Vagina (tissue), 2 donors: ENCODE measurements at places on chromosomes 4 and X. TPM values are rescaled to one million over a fixed set of nuclear protein-coding genes. Genes with fewer than 3 reads are reported as not detected.

TRIM60 gene
- not detected for total RNA-seq

SLC6A14 gene
- 10.1 TPM for total RNA-seq

AFF2 gene
- total RNA-seq, result 0.74 TPM

GPR34 gene
- 3.2 TPM for total RNA-seq

DNA sequence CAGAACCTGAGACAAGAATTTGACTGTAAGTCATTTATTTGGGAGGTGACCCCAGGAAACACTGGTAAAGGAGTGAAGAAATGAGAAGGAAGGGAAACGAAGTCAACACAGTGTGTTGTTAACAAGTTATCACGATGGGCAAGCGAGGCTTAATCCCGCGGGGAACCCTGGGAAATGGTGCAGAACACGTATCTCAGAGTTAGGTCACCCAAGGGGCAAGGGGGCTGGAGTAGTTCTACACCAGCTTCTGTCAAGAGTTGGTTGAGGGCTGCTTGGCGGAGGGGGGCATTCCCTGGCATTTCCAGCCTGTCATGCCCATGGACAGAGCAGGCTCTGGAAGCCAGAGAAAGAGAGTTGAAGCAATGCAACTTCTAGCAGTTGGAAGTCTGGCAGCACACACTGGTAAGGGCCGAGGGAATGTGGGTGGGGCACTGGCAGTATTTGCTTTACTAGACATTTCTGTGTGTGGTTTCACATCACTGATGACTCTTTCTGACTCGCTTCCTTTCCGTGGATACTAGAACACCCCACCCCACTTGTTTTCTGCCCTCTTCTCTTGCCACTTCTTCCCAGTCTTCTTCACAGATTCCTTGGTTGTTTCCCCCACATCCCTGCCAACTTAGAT lies 52.2 kb upstream of the ADGRG2 start:
- DNase-seq, result no peak
- H3K4me1 ChIP-seq, result no peaks in the 10 kb centered on the region
- no peak overlapping the region for H3K27ac ChIP-seq
- H3K27me3 ChIP-seq, result no peaks in the 10 kb centered on the region

DNA sequence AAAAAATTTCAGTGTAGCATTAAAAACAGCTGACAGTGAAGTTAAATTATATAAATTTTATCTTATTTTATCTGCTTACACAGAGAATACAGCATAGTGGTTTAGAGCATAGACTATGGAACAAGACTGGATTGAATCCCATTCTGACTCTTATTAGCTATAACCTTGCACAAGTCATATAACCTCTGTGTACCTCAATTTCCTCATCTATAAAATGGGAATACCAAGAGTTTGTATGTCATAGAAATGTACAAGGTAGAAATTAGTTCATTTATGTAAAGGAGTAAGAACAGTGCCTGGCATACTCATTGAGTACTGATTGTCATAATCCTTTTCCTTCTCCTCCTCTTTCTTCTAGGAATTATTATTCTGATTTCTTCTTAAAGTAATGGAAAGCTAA lies 25.7 kb downstream of the FAM13A start:
- no peaks in the 10 kb centered on the region for H3K27me3 ChIP-seq
- no peaks in the 10 kb centered on the region for H3K4me1 ChIP-seq
- no peaks in the 10 kb centered on the region for H3K36me3 ChIP-seq

DNA sequence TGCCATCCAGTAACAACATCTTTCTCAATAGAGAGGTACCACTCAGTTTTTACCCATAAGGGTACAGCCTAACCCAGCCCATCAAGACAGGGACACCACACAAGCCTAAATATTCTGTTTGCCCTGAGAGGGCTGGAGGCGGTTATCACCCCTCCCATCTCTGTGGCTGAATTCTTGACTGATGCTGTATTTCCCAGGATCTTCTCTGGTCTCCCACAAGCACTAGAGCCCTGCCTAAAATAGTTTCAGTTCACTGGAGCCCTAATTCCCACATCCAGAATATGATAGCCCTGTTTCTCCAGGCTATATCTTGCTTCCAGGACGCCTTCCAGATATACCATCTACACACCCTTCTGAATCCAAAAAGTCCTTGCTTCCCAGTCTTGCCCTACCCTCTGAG lies 91.6 kb upstream of the NMU start:
- no peaks in the 10 kb centered on the region for H3K27me3 ChIP-seq
- no peak overlapping the region for H3K27ac ChIP-seq
- DNase-seq, result no peak
- H3K4me1 ChIP-seq, result no peaks in the 10 kb centered on the region
- no peaks in the 10 kb centered on the region for H3K36me3 ChIP-seq
- no peak overlapping the region for H3K4me3 ChIP-seq

- no peaks in the 10 kb centered on the region for H3K36me3 ChIP-seq
- H3K27ac ChIP-seq, result no peak overlapping the region
- DNase-seq, result no peak
Observed at GRCh38 chr4:151624626-151625565, 135.9 kb downstream of the GATB start.

DNA sequence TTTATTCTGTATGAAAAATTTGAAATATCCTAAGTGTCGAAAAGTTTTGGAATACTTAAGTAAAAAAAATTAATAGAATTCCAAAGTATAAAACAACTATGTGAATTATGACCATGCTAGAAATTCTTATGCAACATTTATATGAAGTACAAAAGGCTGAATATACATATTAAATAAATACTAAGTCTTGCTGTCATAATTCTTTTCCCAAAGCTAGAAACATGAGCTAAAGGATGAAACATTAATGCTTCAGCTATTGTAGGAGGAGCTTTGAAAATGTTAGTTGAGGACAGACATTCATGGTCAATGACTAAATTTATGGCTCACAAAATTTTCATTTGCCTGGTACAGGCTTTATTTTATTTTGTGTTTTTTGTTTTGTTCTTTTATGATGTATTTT lies 207.3 kb downstream of the GABRB1 start:
- DNase-seq, result no peak
- H3K27ac ChIP-seq, result no peak overlapping the region
- H3K4me1 ChIP-seq, result no peaks in the 10 kb centered on the region
- H3K4me3 ChIP-seq, result no peak overlapping the region

- H3K27ac ChIP-seq, result no peak overlapping the region
- H3K36me3 ChIP-seq, result no peaks in the 10 kb centered on the region
- H3K4me3 ChIP-seq, result no peak overlapping the region
- no peaks in the 10 kb centered on the region for H3K4me1 ChIP-seq
- H3K27me3 ChIP-seq, result no peaks in the 10 kb centered on the region
Observed at GRCh38 chrX:42837747-42838146, 59.8 kb upstream of the PPP1R2C start.

GRCh38 chr4:126591583-126591982 lies 1041.2 kb upstream of the INTU start:
- no peaks in the 10 kb centered on the region for H3K36me3 ChIP-seq
- no peak overlapping the region for H3K27ac ChIP-seq

GRCh38 chrX:53324803-53325202 lies 43.4 kb upstream of the IQSEC2 start:
- no peak overlapping the region for H3K4me3 ChIP-seq
- no peaks in the 10 kb centered on the region for H3K36me3 ChIP-seq
- H3K27ac ChIP-seq, result no peak overlapping the region
- DNase-seq, result no peak
- H3K27me3 ChIP-seq, result peaks cover 10% of the 10 kb centered on the region

DNA sequence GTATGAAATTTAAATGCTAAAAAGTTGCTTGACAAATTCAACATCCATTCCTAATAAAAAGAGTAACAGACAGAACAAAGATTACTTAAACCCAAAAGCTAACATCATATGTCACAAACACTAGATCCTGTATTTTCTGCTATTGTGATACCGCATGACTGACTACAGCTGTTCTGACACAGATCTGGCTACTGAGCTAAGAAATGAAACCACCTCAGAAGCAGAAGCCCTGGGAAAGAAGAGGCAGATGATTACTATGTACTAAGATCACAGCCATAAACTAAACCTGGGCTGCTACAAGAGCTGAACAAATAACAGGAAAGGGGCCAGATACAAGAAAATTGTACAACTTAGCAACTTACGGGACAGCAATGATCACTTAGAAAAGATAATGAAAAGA lies 9.4 kb downstream of the LETM1 start:
- H3K4me3 ChIP-seq, result no peak overlapping the region
- H3K36me3 ChIP-seq, result peaks cover 39% of the 10 kb centered on the region
- no peak for DNase-seq
- no peak overlapping the region for H3K27ac ChIP-seq
- peaks cover 7% of the 10 kb centered on the region for H3K4me1 ChIP-seq

DNA sequence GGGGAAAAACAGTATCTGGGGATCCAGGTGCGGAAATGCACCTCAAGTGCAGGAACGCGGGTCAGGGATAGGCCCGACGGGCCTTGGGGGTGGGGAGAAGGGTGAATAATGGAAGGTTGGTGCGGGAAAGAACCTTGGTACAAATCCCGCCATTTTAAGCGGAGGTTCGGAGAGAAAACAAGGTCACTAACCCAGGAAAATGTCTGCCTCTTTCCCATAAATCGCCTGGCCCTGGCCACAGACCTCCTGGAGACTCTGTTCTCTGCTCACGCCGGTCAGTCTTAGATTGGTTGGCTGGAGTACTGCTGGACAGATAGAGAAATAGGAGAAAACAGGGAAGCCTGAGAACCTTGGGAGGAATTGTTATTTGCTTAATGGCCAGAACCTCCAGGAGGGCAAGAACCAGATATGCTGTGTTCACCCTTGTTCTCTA lies 897 bp upstream of the FBXL5 start:
- peak overlapping the region; percentile 96 for H3K4me3 ChIP-seq
- DNase-seq, result no peak
- H3K4me1 ChIP-seq, result peaks cover 32% of the 10 kb centered on the region
- peak overlapping the region; percentile 99 for H3K27ac ChIP-seq
- H3K36me3 ChIP-seq, result no peaks in the 10 kb centered on the region

DNA sequence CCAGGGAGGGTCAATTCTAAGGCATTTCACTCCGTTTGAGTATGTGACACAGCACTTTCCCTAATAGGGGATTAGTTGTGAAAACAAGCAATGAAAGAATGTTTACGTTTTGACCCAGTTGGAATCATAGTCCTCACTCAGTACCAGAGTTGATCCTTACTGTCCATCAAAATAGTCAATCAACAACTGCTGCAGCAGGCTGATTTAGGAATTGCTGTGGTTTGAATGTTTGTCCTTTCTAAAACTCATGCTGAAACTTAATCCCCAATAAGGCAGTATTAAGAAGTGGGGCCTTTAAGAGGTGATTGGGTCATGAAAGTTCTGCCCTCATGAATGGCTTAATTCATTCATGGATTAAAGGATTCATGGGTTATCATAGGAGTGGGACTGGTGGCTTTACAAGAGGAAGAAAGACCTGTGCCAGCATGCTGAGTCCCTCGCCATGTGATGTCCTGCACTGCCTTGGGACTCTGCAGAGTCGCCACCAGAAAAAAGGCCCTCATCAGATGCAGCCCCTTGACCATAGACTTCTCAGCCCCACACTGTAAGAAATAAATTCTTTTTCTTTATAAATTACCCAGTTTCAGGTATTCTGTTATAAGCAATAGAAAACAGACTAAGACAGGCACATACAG lies 3.1 kb upstream of the FBXL5 start:
- H3K4me3 ChIP-seq, result no peak overlapping the region
- no peak for DNase-seq
- H3K27me3 ChIP-seq, result no peaks in the 10 kb centered on the region
- peaks cover 10% of the 10 kb centered on the region for H3K4me1 ChIP-seq

- DNase-seq, result no peak
- H3K27ac ChIP-seq, result no peak overlapping the region
- H3K4me1 ChIP-seq, result peaks cover 22% of the 10 kb centered on the region
- no peaks in the 10 kb centered on the region for H3K36me3 ChIP-seq
Observed at GRCh38 chr4:152588869-152589268, 53.0 kb upstream of the FBXW7 start.

DNA sequence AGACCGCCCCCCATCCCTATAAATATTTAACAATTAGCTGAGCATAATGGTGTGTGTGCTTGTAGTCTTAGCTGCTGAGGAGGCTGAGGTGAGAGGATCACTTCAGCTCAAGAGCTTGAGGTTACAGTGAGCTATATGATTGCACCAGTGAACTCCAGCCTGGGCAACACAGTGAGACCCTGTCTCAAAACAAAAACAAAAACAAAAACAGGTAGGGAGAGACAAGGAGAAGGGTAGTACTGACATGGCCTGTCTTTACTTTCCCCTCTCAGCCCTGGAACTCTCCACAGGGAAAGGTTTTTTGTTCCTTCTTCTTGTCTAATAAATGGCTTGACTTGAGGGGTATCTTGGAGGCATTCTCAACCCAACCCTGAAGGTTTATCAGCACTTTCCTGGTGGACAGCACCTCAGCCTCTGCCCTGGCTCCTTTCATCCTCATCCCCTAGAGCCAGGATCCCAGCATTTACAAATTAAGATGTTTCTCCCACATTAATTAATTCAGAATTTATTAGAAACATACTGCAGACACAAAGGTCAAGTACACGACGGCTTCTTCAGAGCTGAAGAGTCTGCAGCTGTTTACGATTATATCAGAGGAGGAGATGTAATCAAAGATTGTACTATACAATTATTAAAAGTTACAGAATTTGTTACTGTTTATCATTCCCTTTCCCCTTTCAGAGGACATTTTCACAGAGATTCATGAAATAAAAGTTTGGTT lies 131.8 kb downstream of the AFF1 start:
- DNase-seq, result no peak
- no peaks in the 10 kb centered on the region for H3K27me3 ChIP-seq
- H3K36me3 ChIP-seq, result no peaks in the 10 kb centered on the region
- H3K4me1 ChIP-seq, result peaks cover 61% of the 10 kb centered on the region

- no peak overlapping the region for H3K27ac ChIP-seq
- no peaks in the 10 kb centered on the region for H3K4me1 ChIP-seq
- no peak overlapping the region for H3K4me3 ChIP-seq
Observed at GRCh38 chr4:111454961-111455360, 690.3 kb upstream of the FAM241A start.

DNA sequence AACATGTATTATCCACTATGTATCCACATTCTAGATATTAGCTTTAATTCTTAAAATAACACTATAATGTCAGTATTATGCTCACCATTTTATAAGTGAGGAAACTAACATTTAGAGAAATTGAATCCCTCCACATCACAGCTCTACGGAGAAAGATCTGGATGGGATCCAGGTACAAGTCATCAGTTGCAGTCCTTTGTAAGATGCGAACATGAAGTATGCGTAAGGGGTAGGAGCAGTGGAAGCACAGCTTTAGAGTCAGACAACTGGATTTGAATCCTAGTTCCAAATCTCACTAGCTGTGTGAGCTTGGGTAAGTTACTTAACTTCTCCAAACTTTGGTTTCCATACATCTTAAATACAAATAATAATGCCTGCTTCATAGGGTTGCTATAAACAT lies 162.5 kb downstream of the ATP10D start:
- no peak overlapping the region for H3K4me3 ChIP-seq
- no peaks in the 10 kb centered on the region for H3K36me3 ChIP-seq
- no peaks in the 10 kb centered on the region for H3K27me3 ChIP-seq
- H3K4me1 ChIP-seq, result no peaks in the 10 kb centered on the region
- H3K27ac ChIP-seq, result no peak overlapping the region
- no peak for DNase-seq

DNA sequence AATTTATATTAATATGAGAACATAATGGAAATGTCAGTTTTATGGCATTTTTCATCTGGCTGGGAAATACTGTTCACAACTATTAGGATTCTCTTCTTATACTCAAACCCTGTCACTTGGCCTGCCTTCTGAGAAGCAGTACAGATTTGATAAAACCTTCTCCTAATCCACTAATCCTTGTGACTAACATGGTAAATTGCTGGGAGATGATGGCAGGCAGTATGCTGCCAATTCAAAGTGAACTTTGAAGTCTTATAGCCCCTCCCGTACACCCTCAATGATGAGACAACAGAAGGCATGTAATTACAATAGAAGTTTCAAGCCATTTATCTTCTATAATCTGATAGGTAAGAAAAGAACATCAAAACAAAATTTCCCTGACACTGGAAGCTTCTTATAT lies 36.9 kb downstream of the PAQR3 start:
- no peak overlapping the region for H3K4me3 ChIP-seq
- no peaks in the 10 kb centered on the region for H3K27me3 ChIP-seq
- no peaks in the 10 kb centered on the region for H3K36me3 ChIP-seq
